ENCODE measurements at places on chromosomes 7 and 10.

DNA sequence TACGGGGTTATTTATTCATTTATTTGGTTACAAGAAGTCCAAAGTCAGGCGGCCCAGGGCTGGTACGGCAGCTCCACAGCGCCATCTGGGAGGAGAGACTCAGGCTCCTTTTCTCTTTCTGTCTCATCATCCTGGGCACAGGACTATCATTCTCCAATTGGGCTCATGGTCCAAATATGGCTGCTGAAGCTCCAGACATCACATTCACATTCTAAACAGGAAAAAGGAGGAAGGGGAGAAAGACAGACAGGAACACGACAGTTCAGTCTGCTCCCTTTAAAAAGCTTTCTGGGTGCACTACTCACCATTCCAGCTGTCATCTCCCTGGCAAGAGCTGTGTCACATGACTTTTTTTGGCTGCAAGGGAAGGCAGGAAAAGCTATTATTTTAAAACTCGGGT, 74.4 kb upstream of the PDZD8 start:
- no peak for DNase-seq

DNA sequence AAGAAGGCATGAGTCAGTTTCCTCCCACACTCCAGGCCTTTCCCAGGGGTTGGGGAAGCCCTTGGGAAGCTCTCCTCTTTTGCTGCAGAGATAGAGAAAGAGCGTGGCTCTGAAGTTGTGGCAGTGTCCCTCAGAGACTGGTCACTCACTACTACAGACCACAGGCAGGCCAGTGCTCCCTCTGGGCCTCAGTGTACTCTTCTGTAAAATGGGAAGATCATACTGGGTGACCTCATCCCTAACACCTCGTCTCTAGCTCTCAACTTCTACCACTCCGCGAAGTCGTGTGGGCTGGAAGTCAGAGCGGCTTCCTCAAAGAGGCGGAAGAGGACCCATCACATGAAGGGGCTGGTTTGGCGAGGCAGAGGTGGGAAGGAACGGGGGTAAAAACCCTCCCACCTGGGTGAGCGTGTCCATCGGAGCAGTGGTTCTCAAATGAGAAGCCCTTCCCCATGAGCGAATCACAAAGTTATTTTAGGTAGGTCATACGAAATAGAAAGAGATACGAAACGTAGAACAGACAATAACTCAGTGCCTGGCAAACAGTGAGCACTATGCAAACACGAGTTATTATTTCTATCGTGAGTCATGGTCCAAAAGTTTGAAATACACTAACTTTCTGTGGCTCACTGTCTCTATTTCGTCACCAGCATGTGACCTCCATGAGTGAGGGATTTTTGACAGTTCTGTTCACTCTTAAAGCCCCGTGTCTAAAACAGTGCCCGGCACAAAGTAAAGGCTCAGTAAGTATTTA, 32.7 kb downstream of the PRKAG2 start:
- DNase-seq = no peak

DNA sequence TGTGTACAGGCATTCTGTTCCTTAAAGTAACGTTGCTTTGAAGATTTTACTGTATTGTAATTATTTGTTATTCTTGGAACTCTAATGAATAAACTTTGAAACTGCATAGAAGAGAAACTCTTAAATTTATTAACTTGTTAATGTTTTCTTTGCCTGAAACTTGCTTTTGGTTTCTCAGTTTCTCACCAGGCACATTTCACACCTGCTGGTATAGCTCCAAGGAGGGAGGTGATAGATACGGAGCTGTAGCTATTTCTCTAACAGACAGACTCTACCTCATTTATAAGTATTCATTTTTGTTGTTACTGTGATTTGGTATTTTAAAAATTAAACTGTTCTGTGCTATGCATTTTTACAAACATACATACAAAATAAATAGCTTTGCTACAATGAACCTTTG, 32.7 kb downstream of the R3HCC1L start:
- no peak for DNase-seq

- DNase-seq = no peak
These were observed 36.5 kb downstream of the P4HA1 start for GRCh38 chr10:73060173-73060572.

DNA sequence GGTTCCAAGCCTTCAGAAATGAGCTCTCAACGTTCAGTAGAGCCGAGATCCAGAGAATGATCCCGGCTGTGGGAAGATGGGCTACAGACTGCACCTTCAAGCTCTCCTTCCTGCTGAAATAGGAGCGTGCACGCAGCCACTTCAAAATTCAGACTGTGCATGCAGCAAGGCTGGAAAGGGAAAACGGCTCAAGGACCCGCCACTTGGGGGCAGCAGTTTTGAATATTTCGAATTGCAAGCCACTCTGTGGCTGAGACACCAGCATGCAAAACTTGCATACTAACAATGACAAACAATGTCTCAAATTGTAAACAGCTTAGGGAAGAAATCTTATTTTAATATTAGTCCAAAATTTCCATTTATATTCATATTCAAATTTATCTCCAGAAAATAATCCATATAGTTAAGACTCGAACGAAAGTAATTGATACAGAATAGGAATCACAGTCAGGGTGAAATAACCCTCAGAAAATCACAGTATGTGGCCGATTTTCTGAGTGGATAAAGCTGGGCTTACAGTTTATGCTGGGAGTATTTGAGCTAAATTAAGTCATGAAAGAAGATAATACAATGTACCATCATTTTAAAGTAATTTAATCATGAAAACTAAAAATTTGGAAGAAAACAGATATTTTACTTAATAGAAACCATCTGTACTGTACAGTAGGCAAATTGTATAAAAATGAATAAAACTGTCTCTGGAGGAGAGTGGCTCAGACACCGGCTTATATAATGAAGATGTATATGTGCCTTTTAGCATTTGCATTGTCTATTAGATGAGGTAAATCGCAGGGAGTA, 137.9 kb upstream of the MKI67 start:
- DNase-seq = no peak

DNA sequence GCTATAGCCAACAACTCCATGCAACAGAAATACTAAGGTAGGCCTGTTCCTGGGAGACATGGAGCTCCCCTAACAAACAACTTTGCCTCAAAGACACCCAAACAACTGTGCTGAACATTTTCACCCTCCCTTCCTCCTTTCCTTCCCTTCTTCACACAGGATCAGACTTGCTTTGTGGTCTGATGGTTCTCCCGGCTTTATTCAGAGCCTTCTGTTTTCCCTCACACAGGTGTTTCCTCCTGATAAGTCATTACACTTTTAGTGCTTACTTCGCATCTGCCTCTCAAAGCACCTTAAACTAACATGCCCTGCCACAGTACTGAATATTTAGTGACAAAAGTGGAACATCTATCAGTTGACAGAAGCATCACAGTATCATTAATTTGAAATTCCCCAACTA, 56.3 kb upstream of the YAE1 start:
- DNase-seq = no peak

DNA sequence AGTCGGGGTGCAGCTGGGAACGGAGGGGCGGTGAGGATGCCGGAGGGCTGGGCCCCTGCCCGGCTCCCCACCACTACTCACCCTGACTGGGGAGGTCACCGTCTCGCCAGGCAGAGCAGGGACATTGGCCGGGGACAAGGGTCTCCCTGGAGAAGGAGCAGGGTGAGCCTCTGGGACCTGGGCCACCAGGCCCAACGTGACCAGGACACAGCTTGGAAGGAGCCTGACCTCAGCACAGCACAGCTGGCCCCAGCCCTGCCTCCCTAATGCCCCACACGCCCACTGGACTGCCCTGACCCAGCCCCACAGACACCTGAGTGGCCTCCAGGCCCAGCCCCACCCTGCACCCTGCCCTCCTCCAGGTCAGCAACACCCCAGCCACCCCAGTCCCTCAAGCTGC, 21.1 kb downstream of the MICALL2 start:
- DNase-seq = no peak

GRCh38 chr7:29086545-29086944, 59.8 kb downstream of the CPVL start:
- no peak for DNase-seq

DNA sequence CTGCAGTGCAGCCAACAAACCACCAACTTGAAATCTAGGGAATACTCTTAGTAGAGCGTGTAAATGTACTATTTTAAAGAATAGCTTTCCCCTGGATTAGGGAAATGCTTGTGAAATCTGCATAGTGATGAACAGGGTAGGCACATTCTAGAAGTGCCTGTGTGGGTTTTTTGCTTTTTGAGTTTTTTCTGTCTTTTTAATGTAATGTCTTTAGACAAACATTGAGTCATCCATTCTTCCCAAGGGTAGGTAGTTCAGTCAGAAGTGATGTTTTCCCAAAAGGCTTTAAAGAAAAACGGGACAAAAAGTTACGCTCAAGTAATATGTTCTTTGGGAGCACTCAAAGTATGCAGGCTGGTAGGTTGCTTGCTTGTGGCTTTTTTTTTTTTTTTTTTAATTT, 130.0 kb downstream of the AUTS2 start:
- no peak for DNase-seq

DNA sequence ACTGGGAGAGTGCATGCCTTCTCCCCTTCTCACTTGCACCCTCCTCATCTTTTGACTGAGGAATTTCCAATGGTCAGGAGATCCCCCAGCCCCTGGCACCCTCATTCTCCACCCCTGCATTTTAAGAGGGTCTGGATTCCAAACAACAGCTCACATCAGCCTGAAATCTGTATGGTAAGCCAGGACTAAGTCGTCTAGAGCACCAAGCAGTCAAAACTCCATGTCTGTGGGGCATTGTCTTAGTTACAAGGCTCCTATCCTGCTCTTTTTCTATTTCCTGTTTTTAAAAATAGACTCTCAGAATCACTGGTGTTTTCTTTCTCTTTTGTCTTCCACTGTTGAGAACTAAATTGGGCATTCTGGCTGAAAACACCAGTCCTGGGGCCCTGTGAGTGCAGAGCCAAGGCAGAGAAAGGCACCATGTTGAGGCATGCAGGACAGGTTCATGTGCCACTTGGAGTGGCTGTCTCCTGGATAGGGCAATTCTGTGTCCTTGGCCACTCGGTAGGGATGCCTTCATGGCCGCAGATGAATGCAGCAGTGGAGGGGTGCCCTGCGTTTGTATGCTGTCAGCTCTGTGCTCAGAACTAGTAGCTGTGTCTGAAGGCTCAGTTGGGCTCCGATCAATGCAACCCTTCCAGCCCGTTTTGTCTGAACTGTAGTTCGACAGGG, 216.6 kb upstream of the YAE1 start:
- DNase-seq = no peak

DNA sequence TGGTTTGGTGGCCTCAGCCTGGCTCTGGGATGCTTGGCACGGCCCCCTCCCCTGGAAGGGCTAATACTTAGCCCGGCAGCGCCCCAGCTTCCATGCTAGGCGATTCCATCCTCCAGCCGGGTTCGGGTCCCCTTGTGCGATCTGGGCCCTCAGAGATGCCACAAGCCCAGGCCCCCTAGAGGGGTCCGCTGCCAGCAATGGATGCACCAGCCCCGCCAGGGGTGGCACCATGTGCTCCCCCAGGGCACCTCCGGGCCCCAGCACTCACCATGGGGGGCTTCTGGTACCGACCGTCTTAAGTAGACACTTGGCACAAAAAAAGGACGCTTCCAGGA, 125.7 kb upstream of the KCTD7 start:
- DNase-seq = no peak

DNA sequence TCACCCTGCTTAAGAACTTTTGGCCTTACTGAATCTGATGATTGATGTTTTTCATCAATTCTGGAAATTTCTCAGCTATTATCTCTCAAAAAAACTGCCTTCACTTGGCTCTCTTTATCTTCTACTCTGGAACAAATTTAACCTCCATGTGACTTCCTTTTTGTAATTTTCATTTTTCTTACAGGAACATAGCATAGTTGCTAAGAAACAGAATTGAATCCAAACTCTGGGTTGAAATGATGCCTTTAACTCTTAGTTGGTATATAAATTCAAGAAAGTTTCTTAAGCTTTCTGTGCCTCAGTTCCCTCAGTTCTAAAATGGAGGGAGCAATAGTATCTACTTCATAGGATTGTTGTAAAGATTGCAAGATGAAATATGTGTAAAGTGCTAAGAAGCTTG, 19.8 kb downstream of the GPR141 start:
- DNase-seq = no peak

- no peak for DNase-seq
These were observed 46.1 kb downstream of the ZNF467 start for GRCh38 chr7:149727053-149727898.

DNA sequence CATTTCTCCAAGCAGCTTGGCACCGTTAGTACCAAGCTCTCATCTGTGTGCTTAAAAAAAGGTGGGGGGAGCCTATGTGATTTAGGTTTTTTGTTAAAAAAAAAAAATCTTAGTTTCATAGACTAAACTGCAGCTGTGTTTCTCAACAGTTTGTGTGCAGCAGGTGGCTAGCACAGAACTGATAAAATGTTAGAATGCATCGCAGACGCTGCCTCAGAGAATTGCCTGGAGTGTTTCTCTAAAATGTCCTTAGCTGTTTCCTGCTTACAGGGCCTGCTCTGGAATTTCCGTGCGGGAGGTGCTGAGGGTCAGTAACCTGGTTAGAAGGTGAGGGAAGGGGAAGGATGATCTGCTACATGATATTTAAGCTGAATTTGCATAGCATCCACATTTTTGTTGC, 268.9 kb downstream of the PLXDC2 start:
- no peak for DNase-seq

DNA sequence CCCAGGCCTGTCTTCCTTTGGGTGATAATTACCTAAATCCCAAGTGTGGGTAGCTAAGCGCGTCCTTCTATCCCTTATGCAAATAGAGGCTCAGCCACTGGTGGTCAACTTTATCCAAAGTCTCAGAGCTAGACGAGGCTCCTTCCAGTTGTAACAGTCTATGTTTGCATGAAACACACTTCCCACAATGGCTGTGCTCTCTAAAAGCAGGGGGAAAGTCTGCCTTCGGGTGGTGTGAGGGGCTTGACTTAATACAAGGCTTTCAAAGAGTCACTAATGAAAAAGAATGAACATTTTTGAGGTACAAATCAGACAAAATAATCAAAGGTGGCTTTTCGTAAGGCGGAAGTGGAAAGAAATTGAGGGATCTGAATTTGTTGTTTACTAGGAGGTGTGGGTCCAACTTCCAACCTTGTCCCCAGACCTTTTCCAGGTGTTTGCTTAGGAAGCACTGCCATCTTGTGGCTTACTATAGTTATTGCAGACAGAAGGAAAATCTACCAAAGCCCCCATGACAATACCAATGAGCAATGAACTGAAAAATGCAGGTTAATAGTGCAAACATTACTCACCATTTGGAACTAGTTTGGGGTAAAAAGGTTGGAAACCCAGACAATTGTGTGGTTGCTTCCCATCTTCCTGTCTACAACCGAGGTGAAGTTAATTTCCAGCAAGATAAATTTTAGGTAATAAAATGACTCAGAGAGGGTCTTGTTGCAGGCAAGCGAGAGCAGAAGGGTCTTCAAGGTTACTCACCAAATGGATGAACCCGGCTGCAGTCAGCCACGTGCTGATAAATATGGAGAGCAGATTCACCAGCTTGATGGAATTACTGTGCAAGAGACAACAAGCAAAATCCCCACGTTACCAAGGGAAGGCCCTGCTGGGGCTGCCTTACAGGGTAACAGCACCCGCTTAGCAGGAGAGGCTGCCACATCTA, 525.7 kb downstream of the KCNMA1 start:
- no peak for DNase-seq
